Islet precursor cell (in vitro differentiated cells): ENCODE measurements at places on chromosomes 4 and X.

- DNase-seq = no peak
Observed at GRCh38 chr4:81781799-81782198, 310.1 kb upstream of the RASGEF1B start.

- DNase-seq = no peak
Observed at GRCh38 chr4:150782311-150782710, 200.4 kb downstream of the MAB21L2 start.

DNA sequence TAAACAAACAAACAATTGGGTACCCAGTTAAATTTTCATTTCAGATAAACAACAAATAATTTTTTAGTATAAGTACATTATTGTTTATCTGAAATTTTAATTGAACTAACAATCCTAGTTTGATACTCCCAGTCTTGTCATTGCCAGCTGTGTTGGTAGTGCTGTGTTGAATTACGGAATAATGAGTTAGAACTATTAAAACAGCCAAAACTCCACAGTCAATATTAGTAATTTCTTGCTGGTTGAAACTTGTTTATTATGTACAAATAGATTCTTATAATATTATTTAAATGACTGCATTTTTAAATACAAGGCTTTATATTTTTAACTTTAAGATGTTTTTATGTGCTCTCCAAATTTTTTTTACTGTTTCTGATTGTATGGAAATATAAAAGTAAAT is 2.9 kb downstream of the CXCL8 start:
- no peak for DNase-seq

DNA sequence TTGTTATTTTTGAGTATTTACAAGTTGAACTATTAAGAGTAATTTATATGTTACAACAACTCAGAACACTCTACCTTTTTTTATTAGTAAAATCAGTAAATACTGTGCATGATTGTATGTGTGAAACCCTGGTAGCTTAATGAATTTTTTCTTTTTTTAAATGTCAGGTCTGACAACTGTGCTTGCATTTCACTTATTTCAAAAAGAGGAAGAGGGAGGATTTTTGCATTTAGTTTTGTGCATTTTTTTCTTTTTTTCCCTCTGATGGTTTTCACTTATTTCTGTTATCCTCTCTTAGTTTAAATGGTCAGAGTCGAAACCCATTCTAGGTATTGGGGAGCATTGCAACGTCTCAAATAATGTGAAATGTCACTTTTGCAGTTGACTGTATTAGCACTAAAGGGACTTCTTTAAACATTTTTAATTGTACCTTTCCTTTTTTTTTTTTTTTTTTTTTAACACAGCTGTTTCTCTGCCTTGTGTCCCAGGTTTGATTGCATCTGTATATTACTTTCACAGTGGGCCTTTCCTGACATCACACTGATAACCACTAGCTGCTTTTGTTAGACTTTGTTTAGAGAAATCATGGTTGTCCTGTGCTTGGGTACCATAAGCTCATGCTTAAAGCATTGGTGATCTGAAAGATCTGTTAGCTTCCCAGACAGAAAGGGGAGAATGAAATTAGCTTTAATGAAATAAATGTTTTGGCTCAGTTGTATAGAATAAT is 28.5 kb downstream of the MOB1B start:
- DNase-seq = no peak

DNA sequence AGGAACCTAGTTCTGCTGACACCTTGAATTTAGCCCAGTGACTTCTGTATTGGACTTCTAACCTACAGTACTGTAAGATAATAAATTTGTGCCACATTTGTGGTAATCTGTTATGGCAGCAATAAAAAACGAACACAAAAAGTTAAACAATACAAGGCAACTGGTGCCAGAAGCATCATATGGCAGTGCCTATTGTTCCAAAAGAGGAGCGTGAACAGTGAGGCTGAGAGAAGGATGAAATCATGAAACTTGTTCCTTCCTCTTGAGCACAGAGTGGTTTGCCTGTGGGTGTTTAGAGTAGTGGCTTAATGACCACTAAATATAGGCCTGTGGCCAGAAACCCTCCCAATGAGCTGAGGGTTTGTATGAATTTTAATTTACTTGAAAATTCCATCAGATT is 69.7 kb upstream of the PGRMC2 start:
- no peak for DNase-seq

DNA sequence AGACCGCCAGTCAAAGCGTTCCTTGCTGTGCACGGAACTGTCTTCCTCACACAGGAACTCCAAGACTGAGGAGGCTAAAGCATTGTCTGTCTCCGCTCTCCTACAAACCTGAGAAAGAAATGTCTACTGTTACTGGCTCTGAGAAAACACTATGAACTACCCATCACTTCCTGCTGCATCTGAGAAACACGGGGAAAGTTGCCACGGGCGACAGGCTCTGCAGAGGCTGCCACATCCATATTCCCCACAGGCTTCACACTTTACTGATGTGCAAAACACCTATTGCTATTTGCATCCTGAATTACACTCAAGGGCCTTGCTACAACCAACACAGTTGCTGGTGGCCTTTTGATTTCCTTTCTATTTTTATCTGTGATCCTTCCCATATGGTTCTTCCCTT is 59.0 kb downstream of the AFAP1 start:
- no peak for DNase-seq

- DNase-seq = no peak
Observed at GRCh38 chr4:3426465-3427133, 15.2 kb upstream of the HGFAC start.

GRCh38 chrX:43703211-43703791 is 47.2 kb downstream of the MAOA start:
- DNase-seq = no peak

GRCh38 chrX:85906399-85906798 is 141.0 kb downstream of the CHM start:
- DNase-seq = no peak

GRCh38 chr4:20544645-20545044 is 155.6 kb upstream of the PACRGL start:
- no peak for DNase-seq

DNA sequence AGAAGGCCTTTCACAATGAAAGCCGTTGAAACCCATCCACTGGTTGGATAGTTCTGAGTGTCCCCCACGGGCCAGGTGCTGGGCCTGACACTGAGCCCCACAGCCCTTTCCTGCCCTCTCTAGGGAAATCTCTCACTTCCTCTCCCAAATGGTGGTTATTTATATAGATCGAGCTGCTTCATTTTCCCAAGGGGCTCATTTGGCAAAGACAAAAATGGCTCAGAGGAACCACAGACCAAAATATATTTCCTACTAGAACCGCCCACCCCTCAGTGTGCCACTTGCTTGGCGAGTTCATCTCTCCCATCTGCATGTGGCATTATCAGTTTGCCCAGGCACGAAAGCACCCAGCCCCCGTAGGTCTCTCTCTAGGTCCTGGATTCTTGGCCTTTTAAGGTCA is 53.3 kb upstream of the STIM2 start:
- DNase-seq = no peak

- DNase-seq = no peak
Observed at GRCh38 chr4:139968831-139969230, 185.2 kb downstream of the MAML3 start.

- no peak for DNase-seq
Observed at GRCh38 chr4:14069886-14070285, 442.4 kb upstream of the BOD1L1 start.

DNA sequence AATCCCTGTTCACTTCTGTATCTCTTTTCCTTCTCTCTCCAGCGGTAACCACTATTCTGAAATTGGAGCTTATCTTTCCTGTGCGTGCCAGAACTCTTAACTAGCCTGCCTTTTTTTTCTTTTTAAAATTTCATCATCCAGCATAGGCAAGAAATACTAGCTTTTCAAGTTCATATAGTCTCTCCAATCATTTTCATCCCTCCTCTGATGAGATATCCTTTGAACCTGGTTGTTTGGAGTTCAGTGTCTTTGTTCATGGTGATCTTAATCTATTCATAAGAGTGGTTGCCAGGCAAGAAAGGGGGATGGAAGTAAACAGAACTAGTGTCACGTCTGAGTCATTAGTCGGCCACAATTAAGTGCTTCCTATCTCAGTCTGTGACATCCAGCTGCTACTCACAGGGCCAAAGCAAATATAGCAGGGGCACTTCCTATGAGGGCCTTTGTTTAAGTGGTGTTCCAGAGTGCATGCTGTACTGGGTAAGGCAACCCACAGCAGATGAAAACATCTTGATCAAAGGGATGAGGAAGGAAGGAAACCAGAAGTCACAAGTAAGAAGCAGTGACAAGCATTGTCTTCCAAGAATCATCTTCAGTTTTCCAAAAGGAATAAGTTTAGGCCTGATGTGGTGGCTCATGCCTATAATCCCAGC is 56.4 kb upstream of the XIAP start:
- DNase-seq = peak; percentile 86

DNA sequence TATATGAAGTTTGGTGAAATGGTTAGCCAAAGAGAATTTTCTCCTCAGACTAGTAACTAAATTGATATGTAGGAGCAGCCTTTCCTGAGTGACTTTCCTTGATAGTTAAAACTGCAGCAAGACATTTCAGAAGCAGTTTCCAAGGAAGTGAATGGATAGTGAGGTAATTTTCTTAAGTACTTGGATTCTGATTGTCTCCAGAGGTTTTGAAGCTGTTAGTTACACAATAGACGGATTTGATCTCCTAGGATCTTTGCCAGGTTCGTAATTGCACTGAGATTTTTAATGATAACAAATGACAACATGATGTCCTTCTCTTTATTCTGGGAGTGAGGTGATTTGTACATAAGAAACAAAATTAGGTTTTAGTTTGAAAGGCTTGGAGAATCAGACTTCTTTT is 29.2 kb downstream of the PRRG1 start:
- no peak for DNase-seq

GRCh38 chr4:168790898-168791297 is 219.2 kb downstream of the CBR4 start:
- no peak for DNase-seq

DNA sequence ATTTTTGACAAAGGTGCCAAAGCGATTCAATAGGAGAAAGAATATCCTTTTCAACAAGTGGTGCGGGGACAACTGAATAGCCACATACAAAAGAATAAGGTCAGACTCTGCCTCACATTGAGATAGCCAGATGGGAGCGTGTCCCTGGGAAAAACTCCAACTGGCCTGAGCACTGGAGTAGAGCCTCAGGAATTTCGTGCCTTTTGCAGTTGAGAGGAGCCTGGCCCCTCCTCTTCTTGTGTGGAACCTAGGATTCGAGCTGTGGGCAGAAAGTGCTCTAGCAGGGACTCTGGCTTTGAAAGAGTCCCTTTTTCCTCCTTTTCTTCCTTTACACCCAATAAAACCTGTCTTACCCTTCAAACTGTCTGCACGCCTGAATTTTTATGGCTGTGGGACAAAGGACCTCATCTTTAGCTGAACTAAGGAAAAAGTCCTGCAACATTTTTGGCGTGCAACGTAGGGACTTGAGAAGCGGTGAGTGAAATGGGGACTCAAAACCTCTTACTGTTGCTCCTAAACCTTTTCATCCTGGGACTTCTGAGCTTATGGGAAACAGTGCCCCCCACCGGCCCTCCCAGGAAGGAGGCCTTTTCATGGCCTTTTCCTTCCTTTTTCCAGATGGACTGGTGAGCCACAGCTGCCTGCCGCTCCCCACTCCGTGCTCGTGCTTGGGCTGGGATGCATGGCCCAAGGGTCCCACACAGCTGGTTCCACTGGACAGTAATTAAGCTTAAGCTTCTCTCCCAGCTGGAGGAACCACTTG is 68.6 kb downstream of the BMP15 start:
- DNase-seq = peak; percentile 58

GRCh38 chr4:182502064-182502463 is 258.9 kb downstream of the TENM3 start:
- DNase-seq = no peak

GRCh38 chr4:121308328-121308663 is 72.5 kb downstream of the QRFPR start:
- peak; percentile 53 for DNase-seq

DNA sequence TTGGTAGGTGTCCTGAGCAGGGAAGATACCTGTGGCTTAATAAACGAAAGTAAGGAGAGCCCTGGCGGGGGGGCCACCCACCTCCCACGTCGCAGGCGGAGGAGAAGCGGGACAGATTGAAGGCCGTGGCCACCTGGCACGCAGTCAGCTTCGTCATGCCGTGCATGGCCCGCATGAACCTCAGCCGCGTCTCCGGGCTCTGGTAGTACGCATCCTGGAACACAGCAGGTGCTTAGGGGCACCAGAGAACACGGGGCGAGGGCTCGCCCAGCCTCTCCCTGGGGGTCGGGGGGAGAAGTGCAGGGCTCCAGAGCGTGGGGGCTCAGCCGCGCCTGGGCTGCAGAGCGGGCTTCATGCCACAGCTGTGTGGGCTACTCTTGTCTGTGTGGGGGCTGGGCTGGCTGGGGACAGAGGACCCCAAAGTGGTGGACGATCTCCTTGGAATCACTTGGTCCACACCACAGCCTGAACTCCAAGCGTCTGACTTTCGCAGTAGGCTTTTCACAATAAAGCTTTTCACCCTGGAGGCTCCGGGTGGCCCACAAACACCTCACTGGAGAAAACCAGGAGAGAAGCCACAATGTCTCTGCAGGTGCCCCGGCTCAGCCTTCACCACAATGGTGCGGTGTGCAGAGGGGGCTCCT is 27.1 kb upstream of the SLC25A6 start:
- DNase-seq = peak; percentile 52

- no peak for DNase-seq
Observed at GRCh38 chr4:139969635-139970266, 184.2 kb downstream of the MAML3 start.

GRCh38 chrX:44039556-44039955 is 66.4 kb upstream of the NDP start:
- peak; percentile 93 for DNase-seq

GRCh38 chr4:122836941-122837340 is 10.3 kb downstream of the FGF2 start:
- DNase-seq = no peak

DNA sequence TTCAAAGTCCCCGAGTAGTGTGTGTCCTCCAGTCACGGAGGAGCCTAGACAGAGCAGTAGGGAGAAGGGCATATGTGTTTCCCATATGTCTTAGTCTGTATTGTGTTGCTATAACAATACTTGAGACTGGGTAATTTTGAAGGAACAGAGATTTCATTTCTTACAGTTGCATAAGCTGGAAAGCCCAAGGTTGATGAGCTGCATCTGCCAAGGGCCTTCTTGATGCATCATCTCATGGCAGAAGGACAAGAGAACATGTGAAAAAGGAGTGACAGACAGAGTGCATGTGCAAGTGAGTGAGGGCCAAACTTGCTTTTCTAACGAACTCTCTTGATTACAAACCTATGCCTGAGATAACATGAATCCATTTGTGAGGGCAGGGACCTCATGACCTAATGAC is 243.4 kb downstream of the ARHGAP10 start:
- DNase-seq = no peak

DNA sequence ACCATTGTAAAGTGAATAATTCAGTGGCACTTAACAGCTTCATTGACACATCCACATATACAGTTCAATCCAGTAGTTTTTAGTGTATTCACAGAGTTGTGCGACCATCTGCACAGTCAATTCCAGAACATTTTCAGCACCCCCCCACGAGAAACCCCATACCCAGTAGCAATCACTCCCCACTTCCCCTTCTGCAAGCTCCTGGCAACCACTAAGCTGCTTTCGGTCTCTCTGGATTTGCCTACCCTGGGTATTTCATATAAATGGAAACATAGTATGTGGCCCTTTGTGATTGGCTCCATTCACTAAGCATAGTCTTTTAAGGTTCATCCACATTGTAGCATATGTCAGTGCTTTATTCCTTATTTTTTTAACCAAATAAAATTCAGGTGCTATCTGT is 10.0 kb downstream of the MSL3 start:
- no peak for DNase-seq

- DNase-seq = no peak
Observed at GRCh38 chr4:124321364-124321763, 391.2 kb downstream of the ANKRD50 start.
